Muscle of arm (tissue), 14 donors: ENCODE measurements at places on chromosomes 7 and 10. TPM values are rescaled to one million over a fixed set of nuclear protein-coding genes. Genes with fewer than 3 reads are reported as not detected.

- no peak for DNase-seq
Measured at GRCh38 chr10:103224133-103224532, 21.6 kb upstream of the RPEL1 start.

DNA sequence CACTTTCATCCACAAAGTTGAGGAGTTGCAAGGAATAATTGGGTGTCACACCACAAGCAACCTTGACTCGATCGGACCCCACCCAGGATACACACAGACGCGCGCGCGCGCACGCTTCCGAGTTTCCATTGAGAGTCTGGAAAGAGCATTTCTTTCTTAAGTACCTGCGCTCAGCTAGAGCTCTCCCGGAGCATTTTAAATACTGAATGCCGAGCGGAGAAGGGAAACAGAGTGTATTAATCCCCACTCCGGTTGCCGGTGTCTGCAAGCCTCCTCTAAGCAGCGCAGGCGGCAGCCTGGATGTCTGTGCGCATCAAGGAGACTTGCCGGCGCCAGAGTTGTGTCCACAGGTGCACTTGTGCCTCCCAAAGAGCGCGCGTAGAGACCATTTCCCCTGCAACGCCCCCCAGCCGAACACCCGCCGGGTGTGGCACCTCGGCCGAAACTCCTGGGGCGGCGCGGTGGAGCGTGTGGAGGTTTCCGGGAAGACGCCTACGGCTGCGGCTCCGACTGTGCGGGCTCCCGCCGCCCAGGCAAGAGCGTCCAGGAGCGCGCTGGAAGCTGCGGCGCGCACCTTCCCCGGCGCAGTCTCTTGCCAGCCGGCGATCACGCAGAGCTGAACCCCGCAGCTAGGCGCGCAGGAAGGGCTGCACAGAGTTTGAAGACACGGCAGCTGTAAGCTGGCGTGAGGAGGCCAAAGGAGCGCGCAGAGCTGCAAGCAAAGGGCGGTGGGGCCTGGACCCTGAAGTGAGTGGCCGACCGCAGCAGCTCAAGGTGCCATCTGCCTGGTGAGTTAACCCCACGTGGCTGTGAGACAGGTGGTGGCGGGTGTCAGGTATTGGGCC, 1.1 kb upstream of the FEZF1 start:
- no peak for DNase-seq

GRCh38 chr10:19411119-19411518, 362.5 kb downstream of the MALRD1 start:
- DNase-seq: no peak

DNA sequence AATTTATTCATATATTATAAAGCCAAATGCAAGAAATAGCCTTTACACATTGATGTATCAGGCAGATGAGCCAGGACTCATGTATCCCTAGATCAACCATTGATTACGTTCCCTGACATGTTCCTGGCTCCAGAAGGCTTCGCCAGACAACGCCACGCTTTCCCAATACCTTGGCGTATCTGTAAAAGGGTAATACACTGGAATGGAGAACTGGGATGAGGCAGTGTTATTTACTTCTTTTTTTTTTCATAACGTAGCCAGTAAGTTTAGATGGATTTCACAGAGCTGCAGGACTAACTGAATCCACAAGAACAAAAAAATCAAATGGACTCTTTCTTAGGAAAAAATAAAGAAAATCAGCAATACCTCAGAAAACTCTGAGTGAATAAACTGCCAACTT, 588.1 kb upstream of the SEMA3D start:
- no peak for DNase-seq

DNA sequence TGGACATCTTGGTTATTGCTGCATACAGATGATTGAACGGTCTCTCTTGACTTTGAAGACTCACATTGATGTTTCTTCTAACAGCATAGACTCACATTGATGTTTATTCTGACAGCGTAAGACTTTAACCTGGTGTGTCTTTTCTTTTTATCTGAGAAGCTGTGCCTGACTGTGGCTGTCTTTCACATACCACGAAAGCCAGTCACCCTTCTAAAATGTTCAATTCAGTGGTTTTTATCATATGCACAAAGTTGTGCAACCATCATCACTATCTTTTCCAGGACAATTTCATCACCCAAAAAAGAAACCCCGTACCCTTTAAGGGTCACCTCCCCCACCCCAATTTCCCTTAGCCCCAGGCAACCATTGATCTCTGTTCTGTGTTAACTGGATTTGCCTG, 24.7 kb downstream of the CELF2 start:
- no peak for DNase-seq

DNA sequence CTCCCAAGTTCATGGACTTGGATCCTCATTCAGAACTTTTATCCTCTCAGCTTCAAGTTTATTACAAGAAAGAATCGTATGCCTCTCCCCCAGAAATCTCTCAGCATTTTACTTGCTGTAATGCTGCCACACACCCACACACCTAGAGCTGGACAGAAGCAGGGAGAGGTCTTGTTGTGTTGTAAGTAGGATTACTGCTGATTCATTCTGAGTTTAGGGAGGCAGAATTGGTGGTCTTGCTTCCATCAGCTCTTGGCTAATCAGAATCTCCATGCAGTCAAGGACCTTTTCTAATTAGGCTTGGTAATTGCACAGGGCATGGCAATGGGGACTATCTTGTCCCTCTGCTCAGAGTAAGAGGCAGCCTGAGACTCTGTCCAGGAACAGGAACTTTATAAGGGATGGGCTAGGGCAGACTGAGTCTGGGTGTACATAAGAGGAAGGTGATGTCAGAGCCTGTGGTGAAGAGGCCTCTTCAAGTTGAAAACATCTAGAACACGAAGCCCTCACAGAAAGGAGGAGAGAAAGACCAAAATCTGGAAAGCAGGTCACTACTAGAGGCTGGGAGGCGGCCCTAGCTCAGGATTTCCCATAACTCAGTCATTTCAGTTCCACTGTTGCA, 7.0 kb upstream of the PTPRE start:
- DNase-seq: no peak

- DNase-seq: no peak
Measured at GRCh38 chr7:157916946-157917640, 580.3 kb downstream of the DNAJB6 start.

DNA sequence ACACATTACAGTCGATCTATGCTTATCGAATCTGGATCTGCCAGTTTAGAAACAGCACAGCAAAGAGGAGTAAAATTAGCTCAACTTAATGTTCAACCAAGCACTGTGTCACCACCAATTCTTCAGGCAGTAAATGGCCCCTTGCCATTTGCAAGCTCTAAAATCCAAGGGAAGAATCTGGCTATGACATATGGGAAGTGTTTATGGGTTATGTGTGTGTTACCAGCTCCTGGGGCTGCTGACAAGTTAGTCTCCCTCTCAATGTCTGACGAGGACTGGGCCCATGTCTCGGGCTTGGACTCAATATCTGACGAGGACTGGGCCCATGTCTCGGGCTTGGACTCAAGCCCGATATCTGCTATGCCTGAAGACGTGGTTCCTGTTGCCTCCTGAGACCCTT, 5.7 kb upstream of the ITIH2 start:
- DNase-seq: no peak

Gene MYO3A
- polyA plus RNA-seq: 2.7 TPM

DNA sequence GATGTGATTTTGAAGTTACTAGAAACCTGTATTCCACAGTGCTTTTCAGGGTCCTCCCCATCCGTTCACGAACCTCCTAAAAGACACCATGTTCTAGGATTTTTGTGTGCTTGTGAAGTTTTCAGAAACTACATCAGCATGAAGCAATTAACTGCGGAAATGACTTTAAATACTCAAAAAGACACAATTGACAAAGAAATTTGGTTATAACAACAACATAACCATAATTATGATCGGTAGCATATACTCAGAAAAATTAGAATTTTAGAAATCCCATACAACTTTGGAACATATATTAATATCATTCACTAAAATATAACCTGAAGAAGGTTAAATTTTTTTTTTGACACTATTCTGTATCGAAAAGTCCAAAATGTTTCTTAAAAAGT, 43.8 kb upstream of the FAM20C start:
- no peak for DNase-seq

GRCh38 chr10:35079763-35080162, 10.4 kb downstream of the CUL2 start:
- no peak for DNase-seq
